Forelimb muscle (tissue), 1 donor: ENCODE measurements at places on chromosomes 2 and 18. TPM values are rescaled to one million over a fixed set of nuclear protein-coding genes. Genes with fewer than 3 reads are reported as not detected.

DNA sequence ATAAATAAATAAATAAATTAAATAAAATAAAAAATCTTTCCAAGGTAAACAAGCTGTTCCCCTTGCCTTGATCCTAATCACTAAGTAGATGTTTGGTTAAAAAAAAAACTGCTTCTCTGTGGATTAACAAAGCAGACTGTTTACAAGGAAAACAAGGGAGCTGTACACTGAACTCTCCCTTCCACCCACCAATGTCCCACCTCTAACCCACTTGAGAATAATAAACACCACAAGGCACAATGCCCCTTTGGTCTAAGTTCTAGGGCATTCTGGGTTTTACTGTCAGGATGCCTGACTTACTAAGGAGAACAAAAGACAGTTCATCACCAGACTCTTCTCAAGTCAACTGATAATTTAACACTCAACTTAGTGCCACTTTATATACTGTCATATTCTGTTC lies 83.5 kb downstream of the NCKAP1 start:
- no peak for DNase-seq

DNA sequence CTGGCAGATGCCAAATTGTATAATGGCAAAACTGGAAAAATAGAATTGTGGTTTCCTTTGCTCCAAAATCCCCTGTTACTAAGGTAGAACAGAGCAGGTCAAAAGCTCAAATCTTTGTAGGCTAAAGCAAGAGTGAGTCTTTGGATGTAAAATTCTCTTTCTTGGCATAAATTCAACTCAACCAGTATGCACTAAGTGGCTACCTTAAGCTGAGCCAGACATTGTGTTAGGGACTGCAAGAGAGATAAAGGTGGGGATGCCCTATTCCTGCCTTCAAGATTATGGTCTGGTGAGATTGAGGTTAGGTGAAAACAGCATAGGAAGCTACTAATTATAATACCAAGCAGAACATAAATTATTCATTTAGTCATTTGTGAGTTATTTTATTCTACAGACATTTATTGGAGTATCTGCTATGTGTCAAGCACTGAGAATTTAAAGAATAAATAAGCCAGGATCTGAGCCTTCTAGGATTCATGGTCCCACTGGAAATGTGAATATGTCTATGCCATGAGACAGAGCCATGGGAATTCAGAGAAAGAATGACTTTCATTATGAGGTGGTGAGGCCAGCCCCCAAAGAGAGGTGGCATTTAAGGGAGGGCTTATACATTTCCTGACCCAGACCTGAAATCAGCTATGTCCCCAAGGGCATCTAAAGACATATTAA lies 198.0 kb upstream of the NCKAP5 start:
- DNase-seq: no peak

DNA sequence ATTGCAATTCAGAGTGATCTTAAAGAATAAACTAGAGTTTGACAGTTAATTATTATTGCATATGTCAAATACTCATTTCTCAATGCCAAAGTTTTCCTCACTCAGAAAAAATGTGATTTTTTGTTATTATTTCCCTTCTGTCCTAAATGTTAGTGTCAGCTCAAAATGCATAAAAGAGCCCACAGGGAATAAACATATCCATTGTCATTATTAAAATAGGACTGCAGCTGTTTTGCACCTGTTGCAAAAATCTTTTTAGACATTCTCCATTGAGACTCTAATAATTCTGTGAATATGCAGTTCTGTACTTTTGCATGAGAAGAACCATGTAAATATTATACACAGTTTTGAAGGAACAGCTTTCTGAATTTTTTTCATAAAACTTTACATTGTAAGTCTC lies 540.0 kb upstream of the SLC39A10 start:
- peak; percentile 13 for DNase-seq

GRCh38 chr2:12737738-12738485 lies 21.2 kb downstream of the TRIB2 start:
- no peak for DNase-seq

DNA sequence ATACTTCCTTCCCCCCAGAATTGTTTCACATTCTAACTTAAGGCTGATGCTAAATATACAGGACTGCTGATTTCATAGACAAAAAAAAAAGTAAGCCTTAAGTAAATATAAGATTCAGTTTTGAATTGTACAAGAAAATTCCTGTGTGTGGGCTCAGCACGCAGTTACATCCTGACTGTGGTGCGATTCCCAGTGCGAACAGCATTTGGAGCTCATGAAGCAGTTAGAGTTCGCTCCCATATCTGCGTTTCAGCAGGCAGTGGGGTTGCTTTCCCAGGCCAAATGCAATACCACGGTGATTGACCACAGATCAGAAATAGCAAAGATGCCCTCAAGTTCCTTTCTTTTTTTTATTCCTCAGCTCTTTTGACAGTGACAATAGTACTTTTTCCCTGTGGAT lies 75.6 kb downstream of the SATB2 start:
- no peak for DNase-seq

DNA sequence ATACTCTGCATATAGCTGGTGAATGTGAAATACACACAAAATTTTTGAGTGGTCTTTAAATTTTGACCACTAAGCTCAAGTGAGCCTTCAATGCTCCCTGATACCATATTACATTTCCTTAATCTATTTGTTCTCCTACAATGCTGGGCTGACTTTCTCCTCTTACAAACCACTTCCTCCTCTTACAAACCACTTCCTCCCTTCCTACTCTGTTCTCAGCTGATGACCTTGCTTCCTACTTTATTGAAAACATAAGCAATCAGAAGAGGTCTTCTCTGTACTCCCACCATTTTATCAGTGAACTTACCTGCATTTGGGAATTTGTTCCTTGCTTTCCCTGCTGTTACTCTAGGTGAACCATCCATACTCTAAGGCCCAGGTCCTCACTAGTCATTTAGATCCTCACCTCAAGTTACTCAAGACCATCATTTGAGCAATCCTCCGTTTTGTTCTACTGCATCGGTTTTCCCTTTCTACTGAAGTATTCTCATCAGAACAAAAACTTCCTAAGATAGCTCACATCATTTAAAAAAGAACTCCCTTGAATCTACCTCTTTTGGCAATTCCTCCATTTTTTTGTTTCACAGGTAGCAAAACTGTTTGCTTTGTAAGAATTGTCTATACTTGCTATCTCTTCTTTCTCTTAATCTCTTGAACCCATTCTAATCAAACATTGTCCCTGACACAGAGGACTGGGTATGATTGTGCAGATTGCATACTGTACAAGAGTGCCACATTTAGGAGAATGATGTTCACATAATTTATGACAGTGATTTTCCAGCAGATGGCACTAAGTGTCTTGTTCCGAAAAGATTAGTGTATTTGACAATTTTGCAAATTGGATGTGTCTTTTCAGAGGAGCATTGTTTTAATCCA lies 96.5 kb downstream of the EPB41L5 start:
- DNase-seq: no peak

GRCh38 chr2:43269706-43270105 lies 43.3 kb upstream of the ZFP36L2 start:
- no peak for DNase-seq

DNA sequence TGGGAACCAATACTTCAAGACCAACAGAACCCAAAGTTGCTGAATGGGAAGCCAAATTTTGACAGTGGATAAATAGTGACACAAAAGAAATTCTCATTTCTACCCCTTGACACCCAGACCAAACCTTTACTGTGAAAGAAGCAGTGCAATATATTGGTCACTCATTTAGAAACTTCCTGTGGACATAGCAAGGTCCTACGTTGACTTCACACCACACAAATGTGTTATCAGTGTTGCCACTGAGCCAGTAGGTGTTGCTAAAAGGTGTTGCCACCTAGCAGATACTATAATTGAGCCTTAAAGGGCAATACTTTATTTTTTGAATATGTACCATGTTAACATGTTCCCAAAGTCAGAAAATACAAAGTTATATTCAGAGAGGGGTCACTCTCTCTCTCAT lies 1008.9 kb upstream of the CDH2 start:
- DNase-seq: no peak

- DNase-seq: no peak
Measured at GRCh38 chr2:236307641-236308040, 43.4 kb upstream of the ASB18 start.

DNA sequence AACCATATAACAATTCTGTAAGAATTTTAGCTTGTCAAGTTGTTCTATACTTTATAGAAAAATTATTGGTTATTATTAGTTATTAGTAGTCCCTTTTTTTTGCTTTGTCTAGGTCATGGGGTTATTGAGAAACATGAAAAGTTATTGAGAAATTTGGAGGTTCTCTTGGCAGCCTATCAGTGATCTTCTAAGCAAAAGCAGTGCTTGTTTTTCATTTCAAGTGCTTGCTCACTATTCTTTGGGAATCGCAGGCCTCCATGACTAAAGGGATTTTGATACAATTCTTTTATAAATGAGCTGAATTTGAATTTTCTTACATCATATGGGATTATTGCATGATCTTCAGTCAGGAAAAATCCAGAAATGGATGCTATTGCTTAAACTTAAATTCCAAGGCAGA lies 25.8 kb downstream of the PLEKHA3 start:
- no peak for DNase-seq

DNA sequence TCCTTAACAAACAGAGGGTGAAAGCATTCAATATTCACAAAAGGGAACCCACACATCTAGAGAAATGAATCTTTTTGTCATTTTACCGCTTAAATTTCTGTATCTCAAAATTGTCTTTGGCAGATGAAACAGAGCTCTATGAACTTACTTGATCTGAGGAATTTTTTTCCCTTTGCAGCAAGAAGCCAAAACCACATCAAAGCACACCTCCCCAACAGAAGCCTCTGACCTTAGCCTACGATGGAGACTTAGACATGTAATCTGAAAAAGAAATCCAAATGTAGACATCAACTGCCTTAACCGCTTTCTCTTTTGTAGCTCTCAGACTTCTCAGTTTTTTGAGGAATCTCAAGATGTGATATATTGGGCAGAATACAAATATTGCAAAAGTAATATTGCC lies 287.9 kb upstream of the HNMT start:
- no peak for DNase-seq

DNA sequence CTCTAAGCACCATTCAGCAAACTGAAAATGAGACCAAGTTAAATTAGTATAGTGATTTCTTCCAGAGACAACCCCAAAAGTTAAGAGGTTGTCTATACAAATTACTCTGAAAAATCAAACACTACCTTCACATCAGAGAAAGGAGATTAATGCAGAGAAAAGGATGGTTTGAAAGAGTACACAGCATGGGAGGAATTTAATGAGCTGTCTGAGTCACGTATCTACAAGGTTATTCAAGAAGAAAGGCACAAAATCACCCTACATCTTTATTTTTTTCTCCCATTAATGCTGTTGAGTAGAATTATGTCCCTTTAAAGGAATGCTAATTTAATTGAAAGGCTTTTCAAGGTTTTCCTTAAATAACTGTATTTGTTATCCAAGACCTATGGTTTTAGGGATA lies 41.1 kb downstream of the LANCL1 start:
- DNase-seq: no peak

DNA sequence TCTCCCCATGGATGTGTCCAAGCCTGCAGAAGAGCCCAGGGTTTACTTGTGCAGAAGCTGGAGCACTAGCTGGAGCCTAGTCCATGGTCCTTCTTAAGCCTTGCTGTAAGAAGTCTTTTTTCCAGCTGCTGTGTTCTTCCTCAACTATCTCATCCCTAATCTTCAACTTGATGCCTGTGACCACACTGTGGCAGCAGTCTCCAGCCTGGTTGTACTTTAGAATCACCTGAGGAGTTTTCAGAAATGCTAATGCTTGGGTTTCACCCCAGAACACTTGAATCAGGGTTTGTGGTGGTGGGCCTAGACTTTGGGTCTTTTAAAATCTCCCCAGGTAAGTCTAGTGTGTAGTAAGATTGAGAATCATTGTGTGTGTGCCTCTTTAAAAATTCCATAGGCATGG lies 173.6 kb downstream of the ADCYAP1 start:
- DNase-seq: no peak

GRCh38 chr2:191866675-191867506 lies 20.0 kb upstream of the CAVIN2 start:
- DNase-seq: no peak

DNA sequence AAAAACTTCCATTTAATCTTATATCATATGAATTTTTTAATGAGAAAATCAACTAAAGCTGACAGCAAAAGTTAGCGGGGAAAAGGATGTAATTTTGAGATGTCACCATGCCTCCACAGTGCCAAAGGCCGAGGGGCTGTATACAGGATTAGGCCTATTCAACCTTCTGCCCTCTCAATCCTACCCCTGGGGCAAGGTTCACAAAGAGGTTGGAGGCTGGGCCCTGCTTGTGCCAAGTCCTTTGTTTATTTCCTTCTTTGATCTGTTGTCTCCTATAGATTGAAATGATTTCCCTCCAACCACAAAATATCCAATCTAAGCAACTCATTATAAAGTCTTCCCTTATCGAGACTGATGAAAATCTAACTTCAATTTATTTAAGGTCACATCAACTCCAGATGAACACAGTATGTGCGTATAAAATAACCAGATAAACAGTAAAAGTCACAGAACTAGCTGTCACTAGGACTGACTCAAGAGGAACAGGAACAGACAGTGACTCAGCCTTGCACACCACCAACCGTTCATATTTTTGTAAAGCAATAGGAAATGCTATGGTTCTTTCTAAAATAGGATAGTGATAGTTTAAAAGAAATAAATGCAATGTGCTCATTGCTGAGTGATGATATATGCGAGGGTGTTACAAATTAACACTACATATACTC lies 95.8 kb downstream of the SLC25A12 start:
- DNase-seq: no peak

Gene IL36A
- not detected for polyA plus RNA-seq

Gene ARL4C
- polyA plus RNA-seq: 4.4 TPM

Gene VWC2L
- not detected for polyA plus RNA-seq

Gene SGPP2
- 1.2 TPM for polyA plus RNA-seq
